ENCODE measurements at places on chromosomes 7 and 10. TPM values are rescaled to one million over a fixed set of nuclear protein-coding genes. Genes with fewer than 3 reads are reported as not detected.

GRCh38 chr10:110153396-110153795 is 54.0 kb upstream of the MXI1 start:
- no peak overlapping the region for H3K4me3 ChIP-seq
- DNase-seq = no peak
- peaks cover 12% of the 10 kb centered on the region for H3K4me1 ChIP-seq
- peaks cover 65% of the 10 kb centered on the region for H3K27me3 ChIP-seq

DNA sequence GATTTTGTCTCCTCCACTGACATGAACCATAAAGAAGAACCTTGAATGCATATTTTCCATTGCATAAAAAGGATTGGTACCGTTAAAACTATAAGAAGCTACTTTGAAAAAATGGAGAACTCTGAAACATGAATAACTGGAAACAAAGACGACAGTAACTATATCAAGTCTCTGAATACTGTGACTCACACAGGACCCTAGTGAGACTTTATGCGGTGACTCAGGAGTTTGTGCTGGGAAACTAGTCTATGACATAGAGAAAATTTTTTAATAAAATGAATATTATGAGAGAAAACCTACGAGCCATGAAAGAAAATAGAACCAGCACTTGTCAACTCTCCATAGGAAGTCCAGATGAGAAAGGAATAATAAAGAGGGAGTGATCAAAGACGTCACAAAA is 339.9 kb upstream of the ADARB2 start:
- no peaks in the 10 kb centered on the region for H3K4me1 ChIP-seq
- H3K27me3 ChIP-seq = peaks cover 4% of the 10 kb centered on the region
- H3K4me3 ChIP-seq = no peak overlapping the region
- no peak for DNase-seq
- no peak overlapping the region for H3K27ac ChIP-seq
- H3K36me3 ChIP-seq = no peaks in the 10 kb centered on the region

- no peaks in the 10 kb centered on the region for H3K4me1 ChIP-seq
- H3K27ac ChIP-seq = no peak overlapping the region
- peaks cover 17% of the 10 kb centered on the region for H3K36me3 ChIP-seq
Measured at GRCh38 chr10:132208462-132209050, 21.8 kb downstream of the DPYSL4 start.

DNA sequence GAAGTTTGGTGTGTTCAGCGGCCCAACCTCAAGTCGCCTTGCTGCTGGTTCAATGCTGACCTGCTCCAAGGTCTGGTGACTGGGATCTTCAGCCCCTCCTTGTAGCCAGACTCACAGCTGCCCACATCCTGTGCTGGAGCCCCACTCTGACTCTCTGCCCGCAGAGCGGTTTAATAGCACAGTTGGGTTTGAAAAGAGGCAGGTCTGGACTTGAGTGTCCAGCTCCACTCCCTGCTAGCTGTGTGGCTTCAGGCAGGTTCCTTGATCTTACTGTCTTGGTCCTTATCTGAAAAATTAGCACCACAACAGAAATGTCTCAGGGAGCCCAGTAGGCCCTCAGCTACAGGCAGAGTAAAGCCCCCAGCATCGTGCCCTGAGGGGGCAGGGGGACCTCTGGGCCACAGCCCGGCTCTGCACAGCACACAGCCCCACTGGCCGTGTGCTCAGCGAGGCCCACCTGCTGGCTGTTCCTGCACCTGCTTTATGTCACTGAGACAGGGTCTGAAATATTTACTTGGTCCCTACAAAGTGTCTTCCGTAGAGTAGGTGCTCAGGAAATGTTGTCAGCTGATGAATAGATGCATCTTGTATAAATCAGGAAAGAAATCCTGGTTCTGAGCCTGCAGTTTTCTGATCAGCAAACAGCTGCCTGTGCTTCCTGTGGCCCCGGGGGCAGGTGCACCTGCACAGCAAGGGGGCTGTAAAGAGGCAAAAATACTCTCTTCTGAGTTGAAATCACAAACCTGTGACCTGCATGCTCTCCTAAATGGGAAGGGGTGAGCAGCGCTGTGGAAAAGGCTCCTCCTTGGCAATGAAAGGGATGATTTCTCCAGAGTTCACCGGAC is 155.5 kb downstream of the SVIL start:
- H3K4me3 ChIP-seq = no peak overlapping the region
- DNase-seq = no peak
- H3K4me1 ChIP-seq = peaks cover 14% of the 10 kb centered on the region
- H3K27me3 ChIP-seq = no peaks in the 10 kb centered on the region

Gene TDRD1
- 0.18 TPM for total RNA-seq
